ENCODE measurements at places on chromosomes 2 and 18.

DNA sequence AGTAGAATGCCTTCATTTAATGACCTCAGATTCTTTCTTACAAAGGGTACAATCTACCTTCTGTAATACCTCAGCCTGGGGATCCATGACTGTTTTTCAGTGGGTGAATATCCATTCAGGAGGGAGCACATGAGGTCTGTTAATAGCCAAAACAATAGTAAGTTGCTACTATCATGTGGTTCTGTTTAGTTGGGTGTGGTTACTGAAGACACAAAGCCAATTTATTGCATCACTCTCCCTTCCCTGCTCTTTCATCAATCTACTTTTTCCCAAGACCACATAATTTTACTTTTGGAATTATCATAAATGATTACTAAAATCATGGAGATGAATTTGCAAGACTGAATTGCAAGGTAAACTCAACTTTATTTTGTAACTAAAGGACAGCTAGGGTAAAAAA lies 254.2 kb downstream of the GALNT13 start:
- no peak for DNase-seq

GRCh38 chr18:25189391-25190185 lies 162.4 kb downstream of the ZNF521 start:
- no peak for DNase-seq

GRCh38 chr2:121028577-121028976 lies 256.4 kb downstream of the TFCP2L1 start:
- DNase-seq: no peak

GRCh38 chr2:180128861-180129260 lies 121.8 kb upstream of the CWC22 start:
- no peak for DNase-seq

GRCh38 chr2:63378589-63378988 lies 209.7 kb downstream of the WDPCP start:
- no peak for DNase-seq

DNA sequence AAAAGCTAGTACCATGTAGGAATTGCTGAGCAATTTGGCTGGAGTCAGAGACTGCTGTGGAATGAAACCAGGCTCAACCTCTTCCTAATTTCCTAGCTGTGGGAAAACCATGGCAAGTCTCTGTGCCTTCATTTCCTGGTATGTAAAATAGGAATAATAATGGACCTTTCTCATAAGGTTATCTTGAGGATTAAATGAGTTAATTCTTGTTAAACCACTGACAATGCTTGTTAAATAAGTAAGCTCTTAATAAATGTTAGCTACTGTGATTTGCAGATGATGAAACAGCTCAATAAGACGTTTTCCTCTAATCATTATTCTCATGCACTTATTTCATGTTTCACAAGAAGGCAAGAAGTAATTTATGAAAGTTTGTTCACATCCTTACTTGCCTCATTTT lies 346.7 kb downstream of the RND3 start:
- no peak for DNase-seq

- no peak for DNase-seq
Observed at GRCh38 chr18:35443434-35443833, 54.3 kb downstream of the INO80C start.

GRCh38 chr2:168635065-168635577 lies 167.3 kb upstream of the NOSTRIN start:
- DNase-seq: no peak

Measured in T47D (cell line).